T-helper 17 cell (primary cell): ENCODE measurements at places on chromosomes 4 and X. TPM values are rescaled to one million over a fixed set of nuclear protein-coding genes. Genes with fewer than 3 reads are reported as not detected.

Gene USP38
- total RNA-seq, result 37.3 TPM

Gene GPR143
- not detected for total RNA-seq

Gene XAGE3
- total RNA-seq, result not detected

Gene NUP62CL
- total RNA-seq, result 2.2 TPM

Gene GK2
- not detected for total RNA-seq

Gene MAGEB10
- not detected for total RNA-seq
